GM18507 (cell line): ENCODE measurements at places on chromosomes 3 and 15.
A peak's percentile ranks its signal among the peaks of the same experiment; 100 is the strongest.

GRCh38 chr3:129371041-129371826 lies 57.2 kb downstream of the EFCAB12 start:
- no peak for DNase-seq

GRCh38 chr3:49804141-49805041 lies 1.3 kb downstream of the INKA1 start:
- no peak for DNase-seq

DNA sequence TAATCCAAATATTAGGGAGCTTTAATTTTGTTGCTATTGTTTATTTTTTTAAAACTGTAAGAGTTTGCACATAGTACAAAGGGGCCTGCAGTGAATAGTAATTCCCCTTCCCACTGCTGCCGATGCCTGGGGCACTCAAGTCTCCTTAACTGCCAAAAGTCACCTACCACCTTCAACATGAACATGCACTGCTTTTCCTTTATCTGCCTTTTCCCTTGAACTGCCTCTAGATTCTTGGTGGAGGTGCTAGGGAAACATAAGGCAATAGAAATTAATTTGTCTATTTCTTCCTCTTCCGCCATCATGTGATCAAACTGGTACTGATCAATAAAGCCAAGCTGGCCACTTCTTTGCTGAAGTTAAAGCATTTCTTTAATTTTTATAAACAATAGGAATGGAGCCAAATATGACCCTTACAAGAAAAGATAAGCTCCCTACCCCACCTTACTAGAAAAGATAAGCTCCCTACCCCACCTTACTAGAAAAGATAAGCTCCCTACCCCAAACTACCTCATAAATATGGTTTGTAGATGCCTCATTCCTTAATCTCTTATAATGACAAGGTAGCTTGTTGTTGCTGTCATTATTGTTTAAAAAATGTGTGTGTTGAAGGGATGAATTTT lies 17.4 kb upstream of the ACAP2 start:
- no peak for DNase-seq

GRCh38 chr3:109066864-109067263 lies 51.1 kb downstream of the MORC1 start:
- no peak for DNase-seq

GRCh38 chr3:192727032-192727847 lies at the start of gene FGF12:
Gene FGF12 (minus strand): TSS chr3:192727541.
- peak; percentile 2 for DNase-seq

DNA sequence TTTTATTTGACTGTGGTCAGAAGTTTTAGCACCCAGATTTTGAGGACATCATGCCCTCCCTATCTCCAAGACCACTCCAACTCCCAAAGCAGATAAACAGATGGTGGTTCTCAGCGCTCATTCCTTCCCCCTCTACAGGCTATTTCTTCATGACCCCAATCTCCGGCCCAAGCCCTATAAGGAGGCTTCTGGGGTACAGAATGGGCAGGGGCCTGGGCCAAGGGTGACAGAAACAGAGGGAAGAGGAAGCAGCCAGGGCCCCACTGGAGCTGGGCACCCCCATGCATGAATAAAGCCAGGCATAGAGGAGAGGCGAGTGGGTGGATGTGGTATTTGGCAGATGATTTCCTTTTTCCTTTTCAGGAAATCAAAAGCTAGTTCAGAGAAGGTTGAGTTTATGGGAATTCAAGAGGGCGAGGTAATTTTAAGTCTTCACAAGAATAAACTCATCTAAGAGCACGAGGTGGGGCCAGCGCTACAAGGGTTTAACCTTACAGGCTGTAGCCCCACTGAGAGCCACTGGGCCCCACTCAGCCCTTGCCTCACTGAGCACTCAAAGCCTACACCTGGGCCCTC lies 104.8 kb upstream of the HERC1 start:
- DNase-seq: no peak

- DNase-seq: no peak
These were observed 8.2 kb downstream of the RCN2 start for GRCh38 chr15:76939715-76940114.

DNA sequence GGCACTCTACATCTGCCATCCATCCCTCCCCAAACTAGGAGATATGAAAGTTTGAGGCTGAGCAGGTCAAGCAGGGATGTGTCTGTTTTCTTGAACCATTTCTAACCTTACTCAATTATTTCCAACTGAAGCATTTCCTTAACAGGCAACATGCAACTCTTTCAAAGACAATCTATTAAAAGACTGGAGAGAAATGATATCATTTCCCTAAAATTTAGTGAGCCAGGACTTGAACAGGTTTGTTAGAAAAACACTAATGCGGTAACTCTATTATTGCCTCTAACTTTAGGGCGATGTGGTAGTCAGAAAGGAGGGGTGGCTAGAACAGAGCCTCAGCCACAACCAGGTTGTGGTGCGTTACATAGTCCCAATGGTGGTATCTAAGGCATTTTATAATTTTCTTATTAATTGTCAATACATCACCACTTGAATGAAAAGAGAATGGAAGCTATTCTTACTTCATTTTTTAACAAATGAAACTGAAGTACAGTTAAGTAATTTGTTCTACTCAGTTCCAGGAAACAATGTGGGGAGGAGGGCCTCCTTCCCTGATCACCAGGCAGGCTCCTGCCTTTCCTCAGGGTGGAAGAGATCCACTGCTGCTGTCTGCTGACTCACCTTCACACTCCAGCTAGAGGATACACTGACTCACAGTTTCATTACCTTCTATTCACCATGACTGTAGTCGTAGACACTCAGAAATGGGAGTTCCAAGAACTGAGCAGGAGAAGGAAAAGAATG lies 22.8 kb downstream of the MYO1E start:
- DNase-seq: no peak

DNA sequence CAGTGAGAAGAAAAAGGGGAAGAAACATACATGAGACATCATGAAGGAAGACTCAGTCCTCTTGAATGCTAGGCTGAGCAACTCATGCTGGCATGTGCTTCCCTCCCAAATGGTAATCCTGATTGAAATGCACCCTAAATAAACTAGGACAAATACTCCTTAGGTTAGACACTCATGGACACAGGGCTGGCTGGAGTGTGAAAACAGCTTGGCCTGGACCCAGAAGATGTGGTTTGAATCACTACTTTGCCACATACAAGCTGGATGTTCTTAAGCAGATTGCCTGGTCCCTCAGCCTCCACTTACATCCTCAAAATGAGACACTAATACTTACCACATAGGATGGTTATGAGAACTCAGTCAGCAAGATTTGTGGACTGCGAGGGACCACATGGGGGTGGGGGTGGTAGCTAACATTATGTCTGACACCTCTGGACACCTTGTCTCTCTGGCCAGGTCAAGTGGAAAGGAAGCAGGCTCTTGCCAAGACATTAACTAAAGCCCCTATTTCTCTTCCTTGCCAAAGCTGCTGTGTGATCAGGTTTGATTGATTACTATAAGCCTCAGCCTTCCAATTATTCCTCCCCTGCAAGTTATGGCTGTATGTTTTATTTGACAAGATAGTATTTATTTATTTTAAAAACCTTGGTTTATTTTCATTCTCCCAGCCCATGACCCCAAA lies 138.9 kb upstream of the SLC7A14 start:
- no peak for DNase-seq
